CD4-positive, CD25-positive, alpha-beta regulatory T cell (primary cell): ENCODE measurements at places on chromosomes 6 and 20.

DNA sequence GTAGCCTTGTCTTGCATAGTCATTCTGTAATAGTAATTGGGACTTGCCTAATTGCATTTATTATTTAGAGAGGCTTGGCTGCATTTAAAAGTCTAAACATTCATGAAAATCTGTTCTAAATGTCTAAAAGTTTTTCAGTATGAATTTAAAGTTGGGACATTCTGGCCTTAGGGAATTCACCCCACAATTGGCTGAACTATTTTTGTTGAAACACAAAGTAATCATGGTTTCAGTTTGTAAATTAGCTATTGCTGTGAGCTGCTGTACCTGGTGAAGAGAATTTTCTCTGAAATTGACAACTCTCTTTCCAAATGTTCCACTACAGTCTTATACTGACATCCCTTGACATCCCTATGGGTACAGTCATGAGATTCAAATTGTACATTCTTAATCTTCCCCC lies 253.0 kb downstream of the FARS2 start:
- DNase-seq, result no peak

DNA sequence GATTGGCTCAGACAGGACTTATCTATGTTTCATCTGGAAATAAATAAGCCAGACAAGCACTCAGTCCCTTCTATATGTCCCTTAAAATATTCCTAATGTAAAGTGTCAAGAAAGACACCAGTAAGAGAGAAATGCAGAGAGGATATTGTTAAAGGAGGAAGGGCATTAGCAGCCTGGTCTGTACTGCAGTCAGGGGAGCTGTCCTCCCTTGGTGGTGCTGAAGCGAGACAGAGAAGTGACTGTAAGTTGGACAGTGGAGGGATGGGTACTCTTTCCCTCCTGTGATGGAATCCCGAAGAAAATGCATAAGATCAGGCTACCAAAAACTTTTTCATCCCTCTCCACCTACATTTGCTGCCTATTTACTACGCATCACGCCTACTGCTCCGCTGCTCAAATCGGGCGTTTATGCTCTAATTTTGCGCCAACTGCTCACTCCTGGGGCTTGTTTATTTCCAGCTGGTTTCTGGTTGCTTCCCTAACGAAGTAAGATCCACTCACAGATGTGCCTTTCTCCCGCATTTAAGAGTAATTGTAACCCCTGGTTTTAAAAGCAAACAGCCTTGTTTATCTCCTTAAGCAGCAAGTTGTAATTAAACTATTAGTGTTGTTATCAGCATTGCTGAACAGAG lies 35.2 kb downstream of the PHACTR1 start:
- peak; percentile 2 for DNase-seq

DNA sequence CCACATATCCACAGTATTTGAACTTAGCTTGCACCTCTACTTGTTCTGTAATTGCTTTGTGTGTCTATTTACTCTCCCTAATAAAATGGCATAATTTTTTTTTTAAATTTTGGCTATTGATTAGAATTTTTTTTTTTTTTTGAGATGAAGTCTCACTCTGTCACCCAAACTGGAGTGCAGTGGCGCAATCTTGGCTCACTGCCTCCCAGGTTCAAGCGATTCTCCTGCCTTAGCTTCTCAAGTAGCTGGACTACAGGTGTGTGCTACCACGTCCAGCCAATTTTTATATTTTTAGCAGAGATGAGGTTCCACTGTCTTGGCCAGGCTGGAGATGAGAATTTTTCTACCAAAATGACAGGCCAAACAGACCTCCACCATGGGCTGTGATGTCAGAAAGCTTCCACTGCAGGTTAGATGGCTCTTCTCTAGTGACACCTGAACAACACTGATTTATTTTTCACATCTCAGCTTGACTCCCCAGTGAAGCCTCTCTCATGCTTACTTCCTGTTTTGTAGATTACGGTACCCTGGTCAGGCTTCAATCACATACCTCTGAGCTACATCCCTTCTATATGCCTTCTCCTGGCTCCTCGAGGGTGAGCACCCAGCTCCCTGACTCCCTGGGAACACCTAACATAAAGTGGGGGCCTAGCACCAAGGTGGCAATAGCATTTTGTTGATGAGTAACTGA lies 112.8 kb downstream of the ARHGAP18 start:
- no peak for DNase-seq

- no peak for DNase-seq
These were observed 115.1 kb downstream of the GJA1 start for GRCh38 chr6:121550491-121551010.

DNA sequence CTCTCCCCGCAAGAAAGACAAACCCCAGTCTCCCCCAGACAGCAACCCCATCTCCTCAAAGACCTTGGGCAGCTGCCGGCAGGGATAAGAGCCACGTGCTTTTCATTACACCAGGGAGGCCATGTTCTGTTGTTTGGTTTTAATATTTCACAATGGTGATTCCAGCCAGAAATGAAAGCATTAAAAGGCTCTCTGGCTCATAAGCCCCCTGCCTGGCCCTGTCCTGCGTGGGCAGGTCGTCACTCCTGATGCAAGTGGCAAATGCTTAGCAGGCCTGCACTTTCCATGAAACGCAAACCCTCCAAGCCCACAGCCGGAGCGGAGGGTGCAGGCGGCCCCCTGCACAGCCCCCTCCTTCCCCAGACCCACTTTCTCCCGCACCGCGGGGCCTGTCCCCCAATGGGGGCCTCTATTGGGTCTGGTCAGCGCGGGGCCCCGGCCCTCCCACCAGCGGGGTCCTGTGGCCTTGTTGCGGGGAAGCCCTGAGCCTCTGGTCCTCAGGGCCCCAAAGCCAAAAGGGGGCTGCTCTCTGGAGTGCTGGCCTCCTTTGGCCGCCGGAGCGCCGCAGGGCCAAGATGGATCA lies 77.2 kb downstream of the TMEM242 start:
- no peak for DNase-seq

DNA sequence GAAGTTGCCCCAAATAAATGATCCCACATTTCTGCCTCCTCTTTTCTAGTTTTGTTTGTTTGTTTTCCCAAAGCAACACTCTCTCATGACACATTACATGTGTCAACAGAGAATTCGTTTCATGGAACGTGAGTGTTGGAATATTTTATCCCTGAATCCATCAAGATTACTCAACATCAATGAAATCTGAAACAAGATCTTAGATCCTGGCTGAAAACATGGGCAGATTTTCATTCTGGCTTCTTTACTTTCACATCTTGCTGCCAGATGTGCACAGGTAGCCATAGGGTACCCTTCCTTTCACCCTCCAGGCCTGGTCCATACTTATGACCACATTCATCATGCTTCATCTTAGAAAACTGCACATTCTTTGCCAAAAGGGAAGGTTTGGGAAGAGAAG lies 347.0 kb downstream of the DOK5 start:
- no peak for DNase-seq

- DNase-seq, result no peak
These were observed 265.1 kb downstream of the PREX1 start for GRCh38 chr20:48562586-48563116.

GRCh38 chr20:44247586-44248409 lies 690 bp downstream of the GDAP1L1 start:
- DNase-seq, result no peak

GRCh38 chr20:63225082-63225454 lies 9.1 kb upstream of the YTHDF1 start:
- no peak for DNase-seq

DNA sequence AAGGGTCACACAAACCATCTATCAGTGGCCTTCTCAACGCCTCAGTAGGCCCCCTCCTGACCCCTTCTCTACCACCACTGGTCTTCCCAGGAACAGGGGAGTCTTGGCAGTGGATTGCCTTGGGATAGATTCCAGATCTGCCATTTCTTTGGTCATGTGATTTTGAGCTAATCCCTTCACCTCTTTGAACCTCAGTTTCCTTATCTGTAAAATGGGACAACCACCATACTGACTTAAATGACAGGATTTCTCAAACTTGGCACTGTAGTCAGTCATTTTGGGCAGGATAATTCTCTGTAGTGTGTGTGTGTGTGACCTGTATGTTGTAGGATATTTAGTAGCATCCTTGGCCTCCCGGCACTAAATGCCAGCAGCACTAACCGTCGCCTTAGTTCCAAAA lies 89.1 kb downstream of the CDH22 start:
- DNase-seq, result no peak

DNA sequence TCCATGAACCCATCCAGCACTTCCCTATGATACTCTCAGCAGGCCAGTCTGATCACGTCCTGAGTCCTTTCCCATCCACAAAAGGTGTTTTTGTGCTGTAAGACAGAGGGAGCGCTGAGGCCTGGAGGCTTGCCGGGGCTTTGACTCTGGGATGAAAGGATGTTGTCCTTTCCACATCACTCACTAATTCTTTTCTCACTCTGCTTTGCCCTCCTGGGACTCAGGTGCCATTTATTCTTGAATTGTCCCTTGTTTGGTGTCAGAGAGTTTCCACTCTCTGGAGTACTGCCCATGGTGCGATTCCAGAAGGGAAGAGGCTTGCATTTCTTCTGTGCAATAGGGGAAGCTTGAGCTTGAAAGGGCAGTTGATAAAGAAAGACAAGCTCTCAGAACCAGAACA lies 15.3 kb upstream of the TUBB2B start:
- no peak for DNase-seq

GRCh38 chr6:168232989-168233874 lies 86.3 kb downstream of the DACT2 start:
- no peak for DNase-seq

DNA sequence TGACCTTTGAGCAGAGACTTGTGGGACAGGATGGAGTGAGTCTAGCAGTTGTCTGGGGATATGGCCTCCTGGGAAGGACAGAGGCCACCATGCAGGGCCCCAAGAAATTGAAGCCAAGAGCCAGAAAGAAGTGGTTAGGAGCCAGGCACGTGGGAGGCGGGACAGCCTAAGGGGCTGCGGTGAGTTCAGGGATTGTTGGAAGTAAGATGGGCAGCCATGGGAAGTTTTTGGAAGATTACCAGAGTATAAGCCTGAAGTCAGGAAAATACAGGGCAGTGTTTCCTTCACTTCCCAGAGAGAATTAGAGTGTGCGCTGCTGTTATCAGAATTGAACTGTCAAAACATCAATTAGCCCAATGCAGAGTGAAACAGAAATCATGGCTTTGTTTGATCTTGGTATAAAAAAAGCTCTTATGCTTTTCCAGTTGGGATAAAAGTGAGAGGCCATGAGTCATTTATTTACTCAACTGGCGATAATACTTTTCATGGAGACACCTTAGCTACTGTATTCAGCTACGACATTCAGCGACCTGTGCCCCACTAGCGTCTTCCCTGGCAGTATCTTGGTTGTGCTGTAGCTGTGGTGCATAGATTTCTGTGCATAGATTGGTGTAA lies 66.9 kb downstream of the PHACTR2 start:
- no peak for DNase-seq

- DNase-seq, result no peak
These were observed 135.6 kb downstream of the UNC5CL start for GRCh38 chr6:40903456-40903855.

DNA sequence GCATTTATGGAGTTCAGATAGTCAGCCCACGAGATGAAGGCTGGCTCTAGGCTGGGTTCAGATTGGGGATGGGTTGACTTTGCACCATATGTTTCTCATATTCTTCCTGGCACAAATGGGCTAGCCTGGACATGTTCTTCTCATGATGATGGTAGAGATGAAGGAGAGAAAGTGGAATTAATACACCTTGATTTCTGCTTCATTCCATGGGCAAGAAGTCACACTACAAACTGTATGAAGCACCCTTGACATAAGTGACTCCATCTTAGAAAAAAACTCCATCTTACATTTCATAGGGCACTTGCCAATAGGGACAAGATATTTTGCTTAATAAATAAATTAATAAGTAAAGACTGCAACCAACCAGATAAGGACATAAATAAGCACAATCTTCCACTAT lies 12.0 kb upstream of the CD83 start:
- no peak for DNase-seq

DNA sequence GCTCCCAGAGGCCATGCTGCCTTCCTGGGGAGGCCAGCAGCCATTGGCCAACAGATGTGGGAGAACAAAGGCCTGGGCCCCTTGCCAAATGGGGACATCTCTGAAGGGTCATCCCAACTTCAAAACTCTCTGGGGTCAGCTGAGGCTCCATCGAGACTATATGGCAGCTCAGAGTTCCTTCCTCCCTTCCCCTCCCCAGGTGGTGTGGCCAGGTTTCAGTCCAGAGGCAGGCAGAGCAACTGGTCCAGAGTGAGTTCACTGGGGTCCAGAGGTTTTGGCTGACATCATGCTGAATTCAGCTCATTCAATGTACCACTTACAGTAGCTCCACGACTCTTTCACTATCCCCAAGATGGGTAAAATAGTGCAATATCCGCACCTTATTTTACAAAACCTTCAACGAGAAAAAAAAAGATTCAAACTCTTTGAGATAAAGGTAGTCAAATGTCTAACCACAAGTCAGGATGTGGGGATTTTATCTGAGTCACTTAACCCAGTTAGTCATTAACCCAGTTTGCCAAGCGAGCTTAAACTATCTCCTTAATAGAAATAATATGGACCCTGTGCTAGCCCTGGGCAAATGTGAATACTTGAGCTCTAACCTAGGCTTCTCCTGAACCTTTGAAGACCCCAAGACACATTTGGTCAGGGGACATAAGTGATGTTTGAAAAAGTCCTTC lies 108.4 kb upstream of the PLEKHG1 start:
- DNase-seq, result peak; percentile 44

DNA sequence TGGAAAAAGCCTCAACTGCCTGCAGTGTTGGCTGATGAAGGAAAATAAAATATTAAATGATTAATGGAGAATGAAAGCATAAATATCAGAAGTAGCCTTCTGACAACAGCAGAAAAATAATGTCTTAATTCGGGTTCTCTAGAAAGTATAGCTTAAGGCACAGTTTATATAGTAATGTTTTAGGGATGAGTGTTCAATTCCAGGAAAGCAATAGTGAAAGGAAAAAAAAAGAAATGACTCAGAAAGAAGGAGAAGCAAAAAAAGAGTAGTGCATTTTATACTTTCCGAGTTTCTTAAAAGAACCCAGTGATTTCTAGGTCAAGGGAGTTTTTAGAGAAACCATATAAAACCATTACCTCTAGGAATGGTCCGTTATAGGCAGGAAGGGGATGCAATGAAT lies 137.3 kb downstream of the HTR1B start:
- DNase-seq, result no peak

- DNase-seq, result no peak
These were observed 158.8 kb upstream of the ENPP5 start for GRCh38 chr6:46329568-46329967.

- no peak for DNase-seq
These were observed 90.5 kb downstream of the BTBD9 start for GRCh38 chr6:38549180-38549579.

DNA sequence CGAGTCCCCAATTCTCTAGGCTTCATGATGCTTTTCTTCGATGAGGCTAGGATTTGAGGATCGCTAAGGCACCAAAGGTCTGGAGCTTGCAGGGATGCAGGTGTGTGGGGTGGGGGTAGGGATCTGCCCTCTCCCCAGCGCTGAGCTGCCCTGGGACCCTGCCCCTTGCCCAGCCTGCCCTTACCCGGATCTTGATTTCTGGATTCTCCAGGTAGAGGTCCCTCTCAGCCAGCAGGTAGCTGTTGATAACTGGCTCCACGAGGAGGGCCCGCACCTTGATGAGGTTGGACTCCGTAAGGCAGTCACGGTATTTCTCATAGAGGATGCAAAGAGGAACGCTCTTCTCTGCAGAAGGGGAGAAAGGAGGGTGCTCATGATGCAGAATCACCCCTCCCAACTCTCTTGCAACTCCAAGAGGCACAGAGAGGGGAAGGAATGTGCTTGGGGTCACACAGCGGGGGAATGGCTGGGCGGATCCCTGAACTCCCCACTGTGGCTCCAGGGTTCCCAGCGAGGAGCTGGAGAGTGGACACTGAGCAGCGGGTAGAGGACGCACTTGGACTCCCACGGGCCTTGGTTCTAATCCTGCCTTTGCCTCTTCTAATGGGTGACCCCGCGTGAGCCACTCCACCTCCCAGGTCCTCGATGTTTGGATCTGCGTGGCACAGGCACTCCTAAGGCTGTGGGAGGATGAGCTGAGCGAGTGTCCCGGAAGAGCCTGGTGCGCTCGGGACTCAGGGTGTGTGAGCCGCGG lies 32.7 kb downstream of the TGM2 start:
- no peak for DNase-seq
